Small intestine (tissue), 16 donors: ENCODE measurements at places on chromosomes 7 and 10.

GRCh38 chr7:26390016-26390415 is 98.4 kb downstream of the SNX10 start:
- H3K36me3 ChIP-seq, result no peaks in the 10 kb centered on the region
- no peak overlapping the region for H3K27ac ChIP-seq
- no peak overlapping the region for H3K4me3 ChIP-seq
- DNase-seq, result no peak

DNA sequence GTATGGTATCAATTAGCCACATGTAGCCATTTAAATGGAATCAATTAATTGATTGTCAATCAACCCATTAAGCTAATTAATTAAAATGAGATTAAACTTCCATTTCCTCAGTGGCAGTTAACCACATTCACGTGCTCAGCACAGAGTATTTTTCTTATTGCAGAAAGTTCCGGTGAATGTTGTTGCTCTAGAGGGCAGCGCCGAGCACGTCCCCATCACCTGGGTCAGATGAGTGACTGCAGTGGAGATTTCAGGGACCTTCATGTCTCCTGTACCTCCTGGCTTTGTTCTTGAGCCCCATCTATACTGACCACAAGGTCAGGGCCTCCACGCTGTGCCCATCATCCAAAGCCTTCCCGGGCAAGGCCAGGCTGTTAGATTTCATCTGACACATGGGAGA is 168.8 kb upstream of the MKI67 start:
- no peaks in the 10 kb centered on the region for H3K36me3 ChIP-seq
- H3K27ac ChIP-seq, result no peak overlapping the region
- H3K4me3 ChIP-seq, result no peak overlapping the region

GRCh38 chr7:149625340-149625946 is 127.8 kb upstream of the ZNF746 start:
- peak; percentile 75 for DNase-seq
- peaks cover 1% of the 10 kb centered on the region for H3K27me3 ChIP-seq
- no peak overlapping the region for H3K27ac ChIP-seq

DNA sequence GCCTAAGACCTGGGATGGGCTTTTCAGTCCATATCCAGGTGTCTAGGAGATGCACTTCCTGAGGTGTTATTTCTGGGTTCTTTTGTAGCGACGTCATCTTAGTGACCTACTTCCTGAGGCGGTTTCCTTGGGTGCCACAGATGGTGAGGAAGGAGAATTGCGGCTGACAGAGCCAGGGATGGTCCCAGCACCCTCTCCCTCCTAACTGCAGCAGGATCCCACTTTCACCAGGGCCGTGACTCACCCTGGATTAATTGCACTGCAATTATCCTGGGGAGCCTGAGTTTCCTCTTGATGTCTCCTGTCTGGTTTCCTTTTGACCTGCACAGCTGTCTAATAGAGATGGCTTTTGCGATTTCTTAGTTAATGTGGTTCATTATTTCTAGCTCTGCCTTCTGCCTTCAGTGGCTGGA is 271.7 kb downstream of the TCF7L2 start:
- no peaks in the 10 kb centered on the region for H3K36me3 ChIP-seq
- peak; percentile 25 for DNase-seq
- no peak overlapping the region for H3K4me3 ChIP-seq
- no peaks in the 10 kb centered on the region for H3K4me1 ChIP-seq

DNA sequence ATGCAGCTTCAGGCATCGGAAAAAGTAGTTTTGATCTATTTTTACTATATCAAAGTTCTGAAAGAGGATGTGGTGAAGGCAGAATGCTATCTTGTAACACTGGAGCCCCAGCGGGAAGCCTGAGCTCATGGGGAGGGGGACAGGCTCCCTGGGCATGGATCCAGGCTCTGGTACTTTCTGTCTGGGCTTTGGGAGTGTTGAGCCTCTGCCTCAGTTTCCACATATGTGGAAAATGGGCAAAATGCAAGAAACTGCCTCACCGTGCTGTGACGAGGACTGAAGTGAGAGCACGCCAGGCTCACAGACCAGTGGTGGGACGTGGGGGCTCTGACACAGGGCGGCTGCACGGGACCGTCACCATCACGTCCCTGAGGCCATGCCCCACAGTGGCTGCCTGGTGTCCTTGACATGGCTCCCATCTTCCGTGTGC is 182.9 kb upstream of the SHH start:
- DNase-seq, result no peak
- H3K4me1 ChIP-seq, result no peaks in the 10 kb centered on the region
- no peak overlapping the region for H3K4me3 ChIP-seq
- no peaks in the 10 kb centered on the region for H3K27me3 ChIP-seq
